ENCODE measurements at places on chromosomes 16 and 17.

DNA sequence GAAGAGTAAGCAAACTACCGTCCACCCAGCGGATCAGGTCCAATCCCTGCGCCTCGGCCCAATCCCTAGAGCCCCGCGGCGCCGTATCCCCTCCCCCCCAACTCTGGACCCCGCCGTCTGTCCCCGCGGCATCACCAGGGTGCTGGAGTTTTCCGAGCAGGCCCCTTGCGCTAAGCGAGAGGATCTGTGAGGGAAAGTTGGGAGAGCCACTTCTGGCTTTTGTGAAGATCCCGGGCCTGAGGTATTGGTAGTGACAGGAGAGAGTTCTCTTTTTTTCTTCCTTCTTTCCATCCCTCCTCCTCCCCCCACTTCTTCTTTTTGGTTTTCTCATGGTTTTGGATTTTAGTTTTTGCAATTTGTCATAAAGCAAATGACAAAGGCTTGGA is 3.5 kb upstream of the DLX4 start:
- DNase-seq: no peak

GRCh38 chr16:49337814-49338350 is 35.7 kb upstream of the C16orf78 start:
- no peak for DNase-seq

GRCh38 chr17:73742948-73743381 is 98.7 kb upstream of the SDK2 start:
- DNase-seq: no peak

- no peak for DNase-seq
These were observed 33.4 kb downstream of the MXRA7 start for GRCh38 chr17:76677406-76677805.

DNA sequence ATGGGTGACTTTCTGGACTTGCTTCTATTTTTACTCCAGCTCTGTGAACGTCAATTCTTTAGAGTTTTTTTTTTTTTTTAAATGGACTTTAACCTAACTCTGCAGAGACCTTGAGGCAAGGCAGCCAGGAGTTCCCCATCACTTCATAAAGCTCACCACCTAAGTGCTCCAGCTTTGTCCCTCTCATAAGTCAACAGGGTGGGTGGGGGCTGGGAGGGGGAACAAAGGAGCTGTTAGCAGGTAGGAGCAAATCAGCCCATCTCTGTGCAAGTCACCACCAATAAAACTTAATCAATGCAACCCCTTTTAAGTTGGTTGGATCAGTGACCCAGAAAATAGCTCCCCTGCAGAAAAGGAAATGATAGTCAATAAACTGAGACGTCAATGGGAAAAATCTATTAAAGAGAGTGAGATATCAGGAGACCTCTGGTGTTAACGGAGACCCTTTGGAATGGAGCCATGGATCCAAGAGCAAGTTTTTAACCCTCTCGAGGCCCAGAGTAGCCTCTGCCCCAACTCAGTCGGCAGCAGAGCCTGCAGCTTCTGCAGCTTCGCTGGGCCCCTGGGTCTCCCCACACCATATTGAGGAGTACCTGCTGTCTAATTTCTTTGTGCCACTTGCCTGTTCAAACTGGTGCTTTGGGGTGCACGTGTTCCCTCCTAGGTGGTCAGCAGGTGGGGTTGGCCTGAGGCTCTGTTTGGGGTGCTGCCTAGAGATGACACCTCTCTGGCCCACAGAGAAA is 27.6 kb upstream of the ETV4 start:
- no peak for DNase-seq

DNA sequence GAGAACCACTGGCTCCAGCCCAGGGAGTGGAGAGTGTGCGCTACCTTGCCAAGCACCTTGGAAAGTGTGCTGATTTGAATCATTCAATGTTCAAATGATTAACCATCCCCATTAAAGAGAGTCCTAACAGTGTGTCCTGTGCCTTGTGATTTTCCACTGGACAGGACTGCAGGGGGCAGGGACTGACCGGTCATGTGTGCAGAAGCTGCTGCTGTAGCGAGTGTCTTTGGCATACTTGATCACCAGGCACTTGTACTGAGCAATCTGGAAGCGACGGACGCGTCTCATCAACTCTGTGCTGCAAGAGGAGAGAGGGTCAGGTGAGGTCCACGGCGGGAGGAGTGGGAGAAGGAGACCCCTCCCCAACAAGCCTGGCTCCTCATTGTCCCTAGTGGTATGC is 2.0 kb downstream of the TK1 start:
- no peak for DNase-seq

GRCh38 chr17:77213778-77214132 is 73.0 kb downstream of the SEC14L1 start:
- no peak for DNase-seq

DNA sequence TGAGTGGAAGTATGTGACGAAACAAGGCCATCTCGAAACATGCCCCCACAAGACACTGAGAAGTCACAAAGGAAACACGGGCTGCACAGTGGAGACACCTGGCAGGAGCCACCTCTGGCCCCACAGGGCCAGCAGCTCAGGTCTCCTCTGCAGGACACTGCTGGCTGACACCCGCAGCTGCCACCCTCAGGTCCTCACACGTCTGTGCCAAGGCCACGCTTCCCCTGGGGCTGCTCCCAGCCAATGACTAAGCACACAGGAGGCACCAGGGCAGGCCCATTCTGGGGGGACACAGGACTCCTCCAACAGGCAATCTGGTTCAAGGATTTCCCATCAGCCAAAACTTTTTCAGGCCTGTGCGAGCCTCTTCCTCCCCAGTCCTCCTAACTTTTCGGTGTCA is 36.4 kb downstream of the MBTPS1 start:
- no peak for DNase-seq

DNA sequence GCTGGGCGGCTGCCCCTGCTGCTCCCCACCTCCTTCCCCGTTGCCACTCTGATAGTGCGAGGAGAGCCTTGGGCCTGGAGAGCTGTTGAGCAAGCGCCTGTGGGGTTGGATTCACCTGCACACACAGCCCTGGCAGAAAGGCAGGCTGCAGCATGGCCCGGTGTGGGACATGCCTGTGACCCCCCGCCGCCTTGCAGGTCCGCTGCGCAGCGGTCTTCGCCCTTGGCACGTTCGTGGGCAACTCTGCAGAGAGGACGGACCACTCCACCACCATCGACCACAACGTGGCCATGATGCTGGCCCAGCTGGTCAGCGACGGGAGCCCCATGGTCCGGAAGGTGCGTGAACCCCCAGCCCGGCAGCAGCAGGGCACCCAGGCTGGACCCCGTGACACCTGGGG is 106.8 kb upstream of the CHMP6 start:
- no peak for DNase-seq

DNA sequence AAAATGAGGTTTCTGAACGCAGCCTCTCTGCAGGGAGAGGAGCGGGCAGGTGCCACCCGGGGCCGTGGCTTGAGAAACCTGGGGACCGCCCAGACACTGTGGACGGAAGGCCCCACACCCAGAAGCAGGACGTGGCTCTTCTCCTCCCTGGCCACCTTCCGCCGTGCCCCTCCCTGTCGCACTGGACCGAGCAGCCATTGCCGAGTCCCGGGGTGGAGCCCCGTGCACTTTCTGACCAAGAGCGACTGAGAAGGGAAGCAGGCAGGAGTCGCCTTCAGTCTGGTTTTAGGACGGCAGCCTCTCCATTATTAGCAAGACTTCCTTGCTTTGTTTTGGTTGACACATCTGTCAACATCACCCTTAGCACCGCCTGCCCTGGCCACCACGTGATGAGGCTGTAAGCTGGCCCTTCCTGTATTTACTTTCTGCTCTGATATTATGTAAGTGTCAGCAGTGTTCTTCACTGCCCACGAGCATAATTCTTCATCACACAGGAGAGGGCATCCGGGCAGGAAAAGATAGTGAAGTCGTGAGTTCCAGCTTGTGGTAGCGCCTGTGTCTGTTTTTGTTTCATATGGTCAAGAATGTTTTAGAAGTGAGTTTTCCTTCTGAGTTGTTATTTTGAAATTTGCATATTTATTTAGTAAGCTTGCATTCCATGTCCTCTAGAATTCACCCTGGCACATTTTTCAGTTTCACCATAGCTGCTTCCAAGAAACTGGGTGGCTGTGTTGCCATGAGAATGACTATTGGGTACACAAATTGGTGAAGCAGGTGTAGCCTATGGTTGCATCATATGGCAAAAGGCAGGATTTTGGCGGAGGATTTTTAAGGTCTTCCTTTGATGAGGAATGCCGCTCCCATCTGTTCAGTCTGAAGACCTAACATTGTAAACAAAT is 1.0 kb downstream of the HERPUD1 start:
- DNase-seq: no peak

- DNase-seq: no peak
These were observed 13.7 kb upstream of the RPL13 start for GRCh38 chr16:89546781-89547180.

DNA sequence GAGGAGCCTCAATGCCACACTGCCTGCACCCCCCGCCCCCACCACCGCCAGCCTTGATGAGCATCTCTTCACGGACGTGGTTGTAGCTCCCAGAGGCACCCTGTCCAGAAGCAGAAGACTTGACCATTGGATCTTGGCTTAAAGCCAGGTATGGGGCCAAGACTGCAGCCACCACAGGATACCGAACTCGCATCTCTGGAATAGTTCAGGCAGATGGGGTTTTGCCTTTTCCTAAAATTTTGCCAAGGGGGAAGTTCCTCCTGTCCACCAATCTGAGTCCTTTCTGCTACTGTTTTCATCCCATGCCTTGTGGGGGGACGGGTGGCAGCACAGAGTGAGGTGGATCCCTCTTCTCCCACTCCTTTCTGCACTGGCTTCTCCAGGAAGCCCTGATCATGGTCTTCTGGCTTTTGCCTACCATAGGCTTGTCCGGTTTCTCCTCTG is 939 bp downstream of the CORO6 start:
- DNase-seq: no peak

- no peak for DNase-seq
These were observed 130.6 kb downstream of the SEC14L1 start for GRCh38 chr17:77271411-77271810.

GRCh38 chr16:51110700-51111157 is 40.3 kb downstream of the SALL1 start:
- no peak for DNase-seq

DNA sequence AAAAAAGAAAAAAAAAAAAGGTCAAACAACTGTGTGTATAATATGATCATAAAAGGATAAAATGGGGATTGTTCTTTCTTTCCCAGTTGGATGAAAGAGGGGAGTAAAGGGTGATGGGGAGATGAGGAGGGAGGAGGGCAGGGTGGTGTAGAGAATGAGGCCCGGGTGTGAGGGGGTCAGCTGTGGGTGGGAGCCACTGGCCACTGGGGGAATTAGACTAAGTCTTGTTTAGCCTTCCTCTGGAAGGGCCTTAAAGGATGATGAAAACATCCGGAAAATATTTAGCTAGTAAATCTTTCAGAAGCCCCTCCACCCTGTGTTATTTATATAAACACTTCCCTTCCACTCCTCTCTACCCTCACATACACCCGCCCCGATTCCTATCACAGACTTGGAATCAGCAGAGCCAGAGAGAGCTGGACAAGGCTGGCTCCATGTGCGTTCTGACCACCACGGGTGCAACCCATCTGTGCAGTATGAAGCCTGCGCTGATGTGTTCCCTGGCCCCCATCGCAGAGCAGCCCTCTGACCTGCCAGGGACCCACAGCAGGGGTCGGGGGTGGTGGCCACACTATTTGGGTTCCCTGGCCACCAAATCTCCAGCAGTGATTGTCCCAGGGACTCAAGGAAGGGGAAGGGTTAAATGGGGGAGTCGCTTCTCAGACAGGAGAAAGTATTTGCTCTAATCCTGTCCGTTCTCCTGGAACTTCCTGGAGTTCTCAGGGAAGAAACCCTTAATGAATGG is 72.7 kb downstream of the GAS7 start:
- no peak for DNase-seq

- DNase-seq: no peak
These were observed 44.1 kb downstream of the MRC2 start for GRCh38 chr17:62671553-62671952.

- no peak for DNase-seq
These were observed 8.1 kb downstream of the CYGB start for GRCh38 chr17:76529224-76530094.

- no peak for DNase-seq
These were observed 32.9 kb downstream of the PCTP start for GRCh38 chr17:55783684-55784245.

GRCh38 chr17:60355663-60356594 is 36.0 kb downstream of the USP32 start:
- no peak for DNase-seq

DNA sequence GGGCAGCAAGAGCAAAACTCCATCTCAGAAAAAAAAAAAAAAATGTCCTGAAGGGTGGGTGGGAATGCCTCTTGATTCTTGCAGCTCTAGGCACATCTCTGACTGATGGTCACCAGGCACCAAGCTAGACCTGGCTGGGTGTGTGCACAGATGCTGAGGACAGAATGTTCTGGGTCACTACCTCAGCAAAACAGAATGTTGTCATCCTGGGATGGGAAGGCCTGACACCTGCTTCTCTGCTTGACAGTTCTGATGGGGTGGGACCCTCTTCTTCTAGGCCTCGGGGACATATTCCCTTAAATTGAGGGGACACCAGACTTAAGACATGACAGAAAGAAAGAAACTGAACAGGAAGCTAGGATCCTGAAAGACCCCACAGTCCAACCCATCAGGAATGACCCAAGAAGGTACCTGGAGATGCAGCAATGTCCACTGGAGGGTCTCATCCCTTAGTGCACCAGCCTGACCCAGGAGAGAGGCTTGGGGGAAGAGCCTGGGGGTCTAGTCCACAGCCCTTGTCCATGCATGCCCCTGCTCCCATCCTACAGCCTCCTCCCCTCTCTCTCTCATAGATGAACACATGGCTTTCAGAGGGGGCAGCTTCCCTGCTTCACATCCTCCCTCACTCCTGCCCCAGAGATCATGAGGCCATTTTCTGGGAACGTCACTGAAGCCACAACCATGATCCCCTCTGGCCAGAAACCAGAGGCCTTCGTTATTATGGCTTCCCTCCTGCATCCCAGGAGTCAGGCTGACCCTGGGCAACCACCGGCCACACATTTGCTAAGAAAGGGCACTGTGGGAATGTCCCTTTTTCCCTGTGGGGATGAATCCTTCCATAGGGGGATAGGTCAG is 3.8 kb upstream of the STAT5B start:
- DNase-seq: no peak

GRCh38 chr17:38333635-38334295 is 10.0 kb downstream of the GPR179 start:
- no peak for DNase-seq

GRCh38 chr17:63945784-63946439 is 13.8 kb upstream of the CD79B start:
- DNase-seq: no peak

GRCh38 chr16:6018848-6019489 is 921.4 kb upstream of the EEF2KMT start:
- DNase-seq: no peak

GRCh38 chr17:27776882-27777624 is 23.3 kb downstream of the NOS2 start:
- no peak for DNase-seq

GRCh38 chr16:20181416-20181815 is 107.7 kb upstream of the GPR139 start:
- DNase-seq: no peak

DNA sequence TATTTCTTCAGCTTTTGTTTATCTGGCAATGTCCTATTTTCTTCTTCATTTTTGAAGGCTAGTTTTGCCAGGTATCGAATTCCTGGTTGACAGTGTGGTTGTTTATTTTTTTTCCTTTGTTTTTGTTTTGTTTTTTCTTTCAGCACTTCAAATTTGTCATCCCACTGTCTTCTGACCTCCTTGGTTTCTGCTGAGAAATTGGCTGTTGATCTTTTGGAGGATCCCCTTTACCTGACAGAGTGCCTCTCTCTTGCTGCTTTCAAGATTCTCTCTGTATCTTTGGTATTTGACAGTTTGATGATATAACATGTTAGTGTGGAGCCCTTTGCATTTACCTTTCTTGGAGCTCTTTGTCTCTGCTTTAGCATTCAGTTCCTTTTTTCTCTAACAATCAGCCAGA is 9.6 kb upstream of the ATF7IP2 start:
- no peak for DNase-seq
